Activated CD4-positive, alpha-beta T cell treated with anti-CD3 and anti-CD28 coated beads for 1 hour (primary cell): ENCODE measurements at places on chromosomes 2 and 18.

DNA sequence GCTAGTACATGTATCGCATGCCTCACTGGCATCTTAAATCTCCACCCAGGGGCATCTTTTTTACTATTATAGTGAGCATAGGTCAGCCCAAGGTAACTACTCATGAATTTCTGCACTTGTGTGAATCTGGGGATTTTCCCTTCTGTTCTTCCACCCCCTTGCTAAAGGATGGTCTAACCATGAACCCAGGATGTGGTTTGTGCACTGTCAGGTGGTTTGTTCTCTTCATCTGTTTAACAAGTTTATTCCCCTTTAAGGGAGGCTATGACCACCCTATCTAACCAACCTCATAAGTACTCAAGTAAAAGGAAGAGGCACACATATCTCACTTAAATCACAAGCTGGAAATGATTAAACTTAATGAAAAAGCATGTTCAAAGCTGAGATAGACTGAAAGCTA, 243.0 kb downstream of the RPRM start:
- DNase-seq = no peak

DNA sequence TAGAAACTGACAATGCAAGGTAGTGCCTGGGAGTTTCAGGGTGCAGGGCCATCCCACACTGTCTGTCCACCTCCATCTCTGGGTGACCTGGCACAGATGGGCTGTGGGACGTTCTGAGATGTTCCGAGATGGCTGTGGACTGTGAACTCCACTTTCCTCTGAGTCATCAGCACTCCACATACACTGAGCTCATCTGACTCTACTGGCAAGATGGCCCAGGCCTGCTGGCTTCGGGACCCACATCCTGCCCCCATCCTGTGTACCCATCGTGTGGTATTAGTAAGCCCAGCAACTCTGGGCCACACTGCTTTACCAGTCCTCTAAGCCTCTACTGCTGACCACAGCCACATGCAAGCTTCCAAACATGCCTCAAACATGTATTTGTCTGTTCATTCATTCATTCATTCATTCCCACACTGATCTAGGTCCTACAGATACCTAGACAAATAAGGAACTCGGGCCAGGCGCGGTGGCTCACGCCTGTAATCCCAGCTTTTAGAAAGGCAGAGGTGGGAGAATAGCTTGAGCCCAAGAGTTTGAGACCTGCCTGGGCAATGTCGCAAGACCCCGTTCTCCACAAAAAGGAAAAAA, 124.8 kb upstream of the CXCR4 start:
- no peak for DNase-seq

GRCh38 chr2:24856791-24857211, 63.2 kb downstream of the ADCY3 start:
- no peak for DNase-seq

DNA sequence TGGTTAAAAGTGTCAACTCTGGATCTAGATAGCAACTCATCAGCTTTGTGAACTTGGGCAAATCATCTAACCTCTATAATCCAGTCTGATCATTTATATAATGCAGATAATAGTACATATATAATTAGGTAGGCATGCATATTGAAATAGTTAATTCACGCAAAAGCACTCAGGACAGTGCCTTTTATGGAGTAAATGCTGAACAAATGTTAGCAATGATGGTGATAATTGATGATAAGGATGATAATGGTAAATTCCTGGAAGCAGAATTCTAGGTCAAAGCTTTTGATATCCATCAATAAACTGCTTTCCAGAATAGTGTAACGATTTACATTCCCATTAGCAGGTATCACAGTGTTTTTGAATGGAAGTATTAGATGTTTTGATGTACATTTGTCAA, 59.7 kb upstream of the CYP26B1 start:
- DNase-seq = no peak

DNA sequence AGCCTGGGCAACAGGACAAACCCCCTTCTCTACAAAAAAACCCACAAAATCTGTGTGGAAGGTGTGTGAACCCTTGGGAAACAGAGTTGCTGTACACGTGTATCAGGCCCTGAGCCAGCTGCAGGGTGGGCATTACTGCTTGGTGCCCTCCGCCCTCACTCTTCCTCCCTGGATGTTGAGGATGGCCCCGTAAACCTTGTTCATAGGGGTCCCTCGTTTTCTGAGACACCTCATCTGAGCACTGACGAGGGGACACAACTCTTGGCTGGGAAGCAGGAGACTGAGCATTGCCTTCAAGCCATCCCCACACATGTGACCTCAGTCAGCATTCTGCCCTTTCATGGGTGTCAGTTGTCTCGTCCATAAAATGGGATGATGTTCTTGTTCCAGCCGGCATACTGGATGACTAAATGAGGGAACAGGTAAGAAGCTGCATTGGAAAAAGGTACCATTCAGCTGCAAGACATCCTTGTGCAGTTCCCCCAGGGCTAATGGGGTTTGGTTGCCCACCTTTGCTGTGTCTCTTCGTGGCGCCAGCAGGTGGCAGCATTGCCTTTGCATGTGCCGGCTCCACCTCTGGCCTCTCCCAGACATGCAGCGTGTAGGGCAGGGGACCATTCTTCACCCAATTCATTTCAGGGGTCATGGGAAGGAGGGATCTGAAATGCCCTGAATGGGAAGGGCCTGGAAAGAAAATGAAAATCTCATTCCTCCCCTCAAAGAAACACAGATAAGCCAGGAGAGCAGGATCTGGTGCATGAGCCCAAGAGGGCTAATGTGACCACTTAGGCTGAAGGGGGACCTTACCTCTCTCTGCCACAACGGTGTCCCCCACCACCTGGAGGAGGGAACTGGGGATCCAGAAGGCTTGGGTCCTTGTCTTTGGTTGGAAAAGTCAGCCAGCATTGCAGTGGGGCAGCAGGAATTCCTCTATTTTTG, 36.4 kb upstream of the HAAO start:
- peak; percentile 44 for DNase-seq

GRCh38 chr2:128643221-128644065, 324.8 kb upstream of the HS6ST1 start:
- no peak for DNase-seq

DNA sequence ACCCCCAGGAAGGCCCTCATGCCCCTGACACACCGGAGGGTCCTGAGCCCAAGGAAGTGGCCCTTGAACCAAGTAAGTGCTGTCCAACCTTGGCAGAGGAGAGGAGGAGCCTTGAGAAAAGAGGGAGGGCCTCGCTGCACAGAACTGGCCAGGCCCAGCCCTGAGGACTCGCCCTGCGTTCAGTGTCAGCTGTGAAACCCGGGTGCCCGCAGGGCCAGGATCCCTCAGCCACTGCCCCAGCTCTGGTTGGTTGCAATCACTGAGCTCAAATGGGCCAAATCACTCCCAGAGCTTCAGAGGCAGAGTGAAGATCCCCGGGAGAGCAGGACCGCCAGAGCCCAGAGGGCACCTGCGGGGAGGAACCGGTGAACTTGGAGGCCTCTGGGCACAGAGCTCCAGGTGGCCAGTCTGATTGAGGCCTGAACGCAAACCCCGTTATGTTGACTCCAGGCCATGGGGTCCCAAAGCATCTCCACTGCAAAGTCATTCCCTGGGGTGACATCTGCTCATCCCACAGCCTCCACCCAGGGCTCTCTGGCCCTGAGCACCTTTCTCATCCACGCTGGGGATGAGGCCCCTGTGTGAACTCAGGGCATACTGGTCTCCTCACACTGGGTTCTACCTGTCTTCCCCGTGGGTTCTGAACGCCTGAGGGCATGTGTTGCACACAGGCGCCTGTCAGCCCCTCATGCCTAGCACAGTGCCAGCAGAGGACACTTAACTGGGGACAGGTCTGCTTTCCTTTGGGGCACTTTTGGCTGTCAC, 11.9 kb downstream of the GBX2 start:
- no peak for DNase-seq

GRCh38 chr2:215432759-215433594, 2.9 kb downstream of the FN1 start:
- no peak for DNase-seq

DNA sequence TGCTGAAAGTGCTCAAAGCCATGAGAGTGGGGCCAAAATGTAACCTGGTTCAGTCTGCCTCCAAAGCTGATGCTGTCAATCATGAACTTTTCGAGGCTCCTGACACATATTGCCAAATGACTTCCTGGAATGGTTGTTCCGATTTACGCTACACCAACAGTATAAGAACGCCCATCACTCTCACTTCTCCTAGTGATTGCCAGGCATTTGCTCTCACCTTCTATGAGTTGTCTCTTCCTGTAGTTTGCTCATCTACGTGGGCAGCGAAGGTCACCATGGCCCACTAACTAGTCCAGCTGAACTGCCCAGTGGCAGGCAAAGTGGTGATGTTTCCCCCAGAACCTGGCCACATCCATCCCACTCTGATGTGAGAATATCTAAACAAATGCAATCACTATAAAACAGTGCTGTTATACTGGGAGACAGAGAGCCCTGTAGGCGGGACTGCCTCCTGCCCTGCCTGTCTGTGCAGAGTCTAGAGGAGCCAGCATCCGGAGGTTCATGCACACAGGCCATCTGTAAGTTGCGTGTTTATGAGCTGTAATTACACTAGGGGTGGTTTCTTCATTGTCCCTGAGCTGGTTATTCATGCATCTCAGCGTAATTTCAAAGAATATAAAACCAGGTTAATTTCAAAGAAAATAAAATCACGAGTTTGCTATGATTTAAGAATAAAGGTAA, 8.8 kb upstream of the CABLES1 start:
- no peak for DNase-seq

GRCh38 chr18:10923141-10923540, 226.2 kb downstream of the PIEZO2 start:
- no peak for DNase-seq

GRCh38 chr2:195795879-195796278, 138.9 kb downstream of the SLC39A10 start:
- no peak for DNase-seq

DNA sequence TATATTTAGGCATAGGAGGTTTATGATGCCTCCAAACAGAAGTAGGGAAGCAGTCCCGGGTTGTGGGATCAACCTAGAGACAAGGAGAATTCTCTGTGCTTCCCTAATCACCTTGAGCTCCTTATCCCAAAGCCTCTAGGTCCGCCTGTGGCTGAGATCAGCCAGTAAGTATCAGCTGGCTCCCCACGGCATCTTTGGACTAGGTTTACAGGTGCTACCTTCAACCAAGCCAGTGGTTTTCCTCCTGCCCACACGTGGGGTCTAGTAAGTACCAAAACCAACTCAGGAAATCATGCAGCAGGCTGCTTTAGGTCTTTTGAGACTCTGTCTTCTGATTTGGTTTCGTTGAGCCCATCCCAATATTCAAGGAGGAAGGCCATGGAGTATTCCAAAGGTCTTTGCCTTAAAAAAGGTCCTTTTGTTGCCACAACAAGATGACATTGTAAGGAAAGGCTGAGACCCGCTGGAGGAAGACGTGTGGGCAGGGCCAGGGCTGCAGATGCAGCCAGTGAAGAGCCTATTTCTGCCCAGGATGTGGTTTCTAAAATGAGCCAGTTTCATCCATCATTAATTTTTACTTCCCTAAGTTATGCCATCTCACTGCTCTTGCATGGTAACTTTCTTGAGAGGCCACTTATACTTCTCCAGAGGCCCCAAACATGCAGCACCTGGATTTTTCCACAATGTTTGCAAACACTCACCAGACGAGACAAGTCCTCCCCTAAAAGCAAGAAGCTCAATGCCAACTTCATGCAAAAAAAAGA, 248.7 kb downstream of the RNF152 start:
- DNase-seq = no peak

DNA sequence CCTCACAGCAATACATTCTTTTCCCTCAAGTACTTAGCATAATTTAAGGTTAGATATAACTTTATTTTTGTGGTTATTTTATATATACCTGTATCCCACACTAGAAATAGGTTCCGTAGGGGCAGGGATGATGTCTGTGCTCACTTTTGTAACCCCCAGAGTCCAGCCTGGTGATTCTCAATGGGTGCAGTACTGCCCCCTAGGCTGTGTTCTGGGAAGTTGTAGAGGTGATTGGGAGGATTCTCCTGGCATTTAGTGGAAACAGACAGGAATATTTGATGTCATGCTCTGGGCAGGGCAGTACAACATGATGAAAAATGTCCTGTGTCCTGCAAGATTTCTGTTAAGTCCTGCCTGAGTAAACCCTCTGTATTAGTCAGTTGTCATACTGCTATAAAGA, 333.3 kb downstream of the PLCL1 start:
- DNase-seq = no peak

DNA sequence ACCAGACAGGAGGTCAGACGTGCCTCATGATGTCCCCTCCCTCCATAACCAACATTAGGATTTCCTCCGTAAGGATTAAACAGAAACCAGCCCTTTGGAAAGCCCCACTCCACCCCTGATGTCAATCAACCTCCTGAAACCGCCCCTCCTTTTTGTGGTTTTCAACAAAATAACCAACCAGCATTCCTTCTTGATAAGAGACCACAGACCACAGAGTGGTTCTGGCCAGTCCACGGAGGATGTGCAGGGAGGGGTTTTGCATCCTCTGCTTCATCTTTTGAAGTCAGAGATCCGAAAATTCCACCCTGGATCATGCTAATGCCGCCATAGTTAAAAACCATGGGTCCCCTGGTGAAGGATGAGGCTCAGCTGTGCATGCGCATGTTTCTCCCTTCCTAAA, 180.0 kb upstream of the CCDC150 start:
- DNase-seq = no peak

- DNase-seq = no peak
These were observed 155.5 kb downstream of the ZFP36L2 start for GRCh38 chr2:43070676-43071502.

DNA sequence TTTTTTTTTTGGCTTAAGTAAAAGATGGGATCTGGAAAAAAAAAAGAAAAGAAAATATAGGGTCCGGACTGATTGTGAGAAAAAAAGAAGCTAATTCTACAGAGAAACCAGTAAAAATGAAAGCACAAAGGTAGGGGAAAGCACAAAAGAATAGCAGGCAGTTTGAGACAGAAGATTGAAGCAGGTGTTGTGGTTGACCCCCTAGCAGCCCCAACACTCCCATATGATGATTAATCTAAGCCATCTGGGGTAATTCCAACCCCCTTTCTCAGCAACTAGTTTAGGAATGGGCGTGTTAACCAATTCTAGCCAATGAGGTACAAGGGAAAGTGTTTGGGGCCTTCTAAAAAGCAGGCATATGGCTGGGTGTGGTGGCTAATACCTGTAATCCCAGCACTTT, 77.0 kb downstream of the MBD2 start:
- no peak for DNase-seq

DNA sequence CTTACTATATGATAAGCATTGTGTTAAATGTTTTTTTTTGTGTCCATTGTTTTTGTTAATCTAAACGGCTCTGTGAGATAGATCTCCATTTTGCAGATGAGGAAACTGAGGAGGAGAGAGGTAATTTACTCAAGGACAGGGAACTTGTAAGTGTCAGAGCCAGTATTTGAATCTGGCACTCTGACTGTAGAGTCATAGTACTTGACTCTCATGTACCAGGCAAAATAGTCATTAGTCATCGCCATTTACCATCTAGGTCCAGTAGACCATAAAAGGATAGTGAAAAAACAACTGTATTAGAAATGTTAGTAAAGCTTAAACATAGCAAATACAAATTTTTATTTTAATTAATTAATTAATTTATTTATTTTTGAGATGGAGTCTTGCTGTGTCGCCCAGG, 4.8 kb downstream of the PSMD14 start:
- DNase-seq = no peak

- no peak for DNase-seq
These were observed 112.1 kb upstream of the RNU4ATAC start for GRCh38 chr2:121418494-121419058.
